ENCODE measurements at places on chromosomes 1 and 21.

DNA sequence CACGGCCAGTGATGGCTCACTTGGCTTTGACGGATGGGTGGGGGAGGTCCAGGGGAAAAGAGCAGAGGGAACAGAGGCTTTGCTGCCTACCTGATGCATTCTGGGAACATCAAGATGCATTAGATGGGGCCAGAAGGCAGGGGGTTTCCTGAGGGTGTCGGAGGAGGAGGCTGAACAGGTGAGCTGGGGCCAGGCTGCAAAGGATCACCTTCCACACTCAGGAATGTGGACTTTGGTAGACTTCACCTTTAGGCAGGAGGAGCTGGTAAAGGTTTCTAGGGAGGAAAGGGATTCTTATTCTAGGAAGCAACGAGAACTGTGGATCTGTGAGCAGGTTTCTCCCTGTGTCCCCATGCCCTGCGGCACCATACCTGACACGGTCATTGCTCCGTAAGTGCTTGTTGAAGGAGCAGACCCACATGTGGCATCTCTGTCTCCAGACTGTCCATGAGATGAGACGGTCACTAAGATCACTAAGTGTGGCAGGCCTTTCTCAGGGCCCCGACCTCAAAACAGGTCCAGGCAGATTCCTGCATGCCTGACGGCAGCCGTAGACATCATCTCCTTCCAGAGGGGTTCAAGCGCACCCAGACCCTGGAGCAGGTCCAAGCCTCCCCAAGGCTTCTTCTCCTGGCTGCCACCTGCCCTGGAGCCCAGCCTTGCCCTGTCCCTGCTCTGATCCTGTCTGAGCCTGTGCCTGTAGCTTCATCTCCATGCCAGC, 89.1 kb upstream of the SLC25A33 start:
- no peak for DNase-seq

DNA sequence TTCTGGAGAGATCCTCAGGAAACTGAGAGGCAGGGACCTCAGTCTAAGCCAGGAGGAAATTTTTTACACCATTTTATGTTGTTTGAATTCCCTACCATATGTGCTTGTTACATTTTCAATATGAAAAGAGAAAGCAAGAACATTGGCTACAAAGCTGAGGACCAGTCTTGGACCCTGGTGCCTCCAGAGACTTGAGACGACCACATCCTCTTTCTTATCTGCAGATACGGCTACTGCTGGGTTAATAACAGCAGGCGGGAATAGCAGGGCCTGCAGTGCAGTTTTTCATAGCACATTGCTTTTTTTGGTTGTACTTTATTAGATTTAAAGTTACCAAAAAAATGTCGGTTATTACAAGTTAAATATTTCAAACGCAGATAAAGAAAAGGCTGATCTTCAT, 3.9 kb downstream of the KDM4A start:
- no peak for DNase-seq

DNA sequence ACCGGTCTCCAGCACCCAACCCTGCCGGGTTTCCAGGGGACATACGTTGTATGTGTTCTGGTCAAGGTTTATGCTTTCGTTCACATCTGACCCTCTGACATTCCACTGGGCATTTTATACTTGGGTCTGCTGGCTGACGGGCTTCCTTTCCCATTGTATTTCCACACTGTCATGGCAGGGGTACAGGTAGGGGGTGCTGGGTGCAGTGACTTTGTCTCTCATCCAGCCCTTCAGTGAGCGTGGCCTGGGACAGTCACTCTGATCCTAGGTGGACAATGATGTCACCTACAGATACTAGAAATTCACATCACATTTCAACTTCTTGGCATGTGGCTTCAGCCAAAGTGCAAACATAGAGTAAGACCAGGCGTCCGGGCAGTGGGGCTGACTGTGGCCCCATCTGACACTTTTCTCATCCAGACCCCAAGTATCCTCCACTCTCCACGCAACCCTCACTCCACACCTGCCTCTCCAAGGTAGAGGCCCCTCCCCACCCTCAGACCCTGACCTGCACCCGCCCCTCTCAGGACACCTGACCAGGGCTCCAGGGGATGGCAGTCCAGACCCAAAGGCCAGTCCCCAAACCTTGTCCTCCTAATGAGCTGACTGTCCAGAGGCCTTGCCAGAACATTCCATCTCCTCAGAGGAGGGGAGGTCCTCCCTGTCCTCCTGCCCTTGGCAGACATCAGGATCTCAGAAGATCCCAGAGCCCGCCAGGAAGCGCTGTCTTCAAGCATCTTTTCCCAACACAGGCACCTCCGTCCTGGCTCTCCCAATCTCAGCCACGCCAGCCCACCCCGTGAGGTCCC, 743 bp upstream of the KRTAP10-10 start:
- DNase-seq: no peak

DNA sequence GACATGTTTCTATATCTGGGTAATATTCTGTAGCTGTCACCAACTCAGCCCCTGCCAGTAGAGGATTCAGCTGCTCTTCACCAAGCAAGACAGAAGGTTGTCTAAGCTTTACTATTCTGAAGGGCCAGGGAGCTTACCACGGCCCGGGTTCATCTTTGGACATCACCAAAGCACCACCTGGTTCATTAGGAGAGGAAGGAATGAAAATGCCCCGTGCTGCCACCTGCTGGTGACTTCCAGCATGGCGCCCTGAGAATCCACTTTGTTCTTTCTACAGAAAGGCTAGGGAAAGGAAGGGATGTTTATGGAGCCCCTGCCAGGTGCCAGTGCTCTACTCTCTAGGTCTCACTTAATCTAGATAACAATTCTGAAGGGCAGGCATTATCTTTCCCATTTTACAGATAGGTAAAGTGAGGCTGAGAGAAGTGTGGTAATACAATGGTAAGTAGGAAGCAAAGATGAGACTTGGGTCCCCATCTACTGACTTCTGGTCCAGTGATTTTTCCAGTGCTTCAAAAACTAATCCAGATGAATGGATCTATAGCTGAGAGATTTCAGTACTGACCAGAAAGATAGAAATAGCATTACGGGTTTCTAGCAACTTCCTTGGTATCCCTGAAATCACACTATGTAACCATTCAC, 79.5 kb downstream of the BEND5 start:
- DNase-seq: no peak

- DNase-seq: no peak
Measured at GRCh38 chr1:186617926-186618325, 62.3 kb downstream of the PTGS2 start.

All from renal cortical epithelial cell (primary cell).